ENCODE measurements at places on chromosomes 1 and 21. TPM values are rescaled to one million over a fixed set of nuclear protein-coding genes. Genes with fewer than 3 reads are reported as not detected.

DNA sequence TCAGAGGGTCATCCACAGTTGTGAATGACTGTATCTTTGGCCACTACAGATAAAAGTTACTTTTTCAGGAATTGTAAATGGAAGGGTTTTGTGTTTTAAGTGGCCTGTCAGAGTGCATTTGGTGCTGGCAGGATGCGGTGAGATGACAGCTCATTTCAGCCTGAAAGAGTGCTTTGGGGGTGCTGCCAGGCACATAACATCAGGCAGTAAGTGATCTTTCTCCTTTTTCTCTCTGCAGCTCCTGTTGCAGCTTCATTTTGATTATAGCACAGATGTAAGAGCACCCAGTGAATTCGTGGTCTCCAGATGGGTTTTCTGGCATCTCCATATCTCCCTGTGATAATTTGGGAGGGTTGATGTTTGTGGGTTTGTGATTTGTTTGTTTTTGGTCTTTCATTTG lies 14.8 kb upstream of the FAM163A start:
- no peak for DNase-seq

DNA sequence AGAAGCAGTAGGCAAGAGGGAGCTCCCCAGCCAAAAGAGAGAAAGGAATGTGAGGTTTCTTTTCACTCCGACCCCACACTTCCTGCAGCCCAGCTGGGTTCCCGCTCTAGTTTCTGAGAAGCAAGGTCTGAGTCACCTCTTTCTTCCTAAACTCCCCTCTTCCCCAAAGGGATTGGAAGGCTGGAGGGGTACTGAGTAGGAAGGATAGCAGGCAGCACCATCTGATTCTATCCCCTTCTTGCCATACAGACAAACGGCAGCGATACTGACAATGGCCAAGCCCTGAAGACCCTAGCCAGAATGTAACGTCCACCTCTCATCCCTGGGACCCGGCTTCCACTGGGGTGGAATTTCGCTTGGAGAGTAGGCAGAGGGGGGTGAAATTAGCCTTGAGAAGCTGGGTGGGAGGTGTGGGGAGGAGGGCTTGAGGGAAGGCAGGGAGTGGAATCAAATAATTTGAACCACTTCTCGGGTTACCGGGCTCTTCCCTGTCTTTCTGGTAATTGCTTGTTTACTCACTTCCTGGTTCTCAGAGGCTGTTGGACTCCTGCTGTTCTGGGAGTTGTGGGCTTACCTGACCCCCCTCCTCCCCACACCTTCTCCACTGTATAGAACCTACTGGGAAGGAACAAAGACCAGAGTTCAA lies 13.2 kb downstream of the IER5 start:
- DNase-seq: peak; percentile 49

- no peak for DNase-seq
Observed at GRCh38 chr1:229091721-229092136, 179.2 kb upstream of the RAB4A start.

DNA sequence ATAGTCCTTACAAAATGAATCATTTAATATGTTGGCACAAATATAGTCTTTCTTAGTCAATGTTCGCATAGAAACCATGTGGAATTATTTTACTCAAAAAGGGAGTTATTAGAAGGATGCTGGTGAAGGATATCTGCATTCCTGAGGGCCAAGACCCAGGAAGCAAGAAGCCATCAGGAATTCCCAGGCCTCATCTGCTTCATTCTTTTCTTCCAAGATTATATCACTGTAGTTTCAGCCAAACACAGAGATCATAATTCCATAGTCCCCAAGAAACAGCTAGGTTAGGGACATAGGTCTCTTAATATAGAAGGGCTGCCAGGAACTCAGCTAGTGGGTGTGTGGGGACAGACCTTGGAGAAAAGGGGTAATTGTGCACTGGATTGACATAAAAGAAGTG lies 28.6 kb upstream of the DISC1 start:
- no peak for DNase-seq

DNA sequence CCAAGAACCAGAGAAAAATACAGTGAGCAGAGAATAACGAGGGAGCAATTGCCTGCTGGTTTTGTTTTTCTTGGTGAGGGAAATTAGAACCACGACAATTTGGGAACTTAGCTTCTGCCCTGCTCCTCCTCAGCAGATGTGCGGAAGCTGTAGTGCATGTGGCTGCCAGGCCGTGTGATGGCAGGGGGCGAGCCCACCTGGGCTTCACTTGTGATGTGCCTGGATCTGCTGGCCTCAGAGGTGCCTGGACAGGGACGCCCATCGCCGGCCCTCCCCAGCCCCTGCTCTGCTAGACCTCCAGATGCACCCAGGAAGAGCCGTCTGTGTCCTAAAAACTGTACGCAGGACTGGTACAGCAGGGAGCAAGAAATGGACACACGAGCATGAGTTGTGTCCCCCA lies 28.5 kb upstream of the C1orf174 start:
- DNase-seq: no peak

GRCh38 chr1:167175901-167176300 lies 44.8 kb upstream of the POU2F1 start:
- no peak for DNase-seq

GRCh38 chr1:244096066-244096610 lies 45.1 kb downstream of the ZBTB18 start:
- DNase-seq: no peak

DNA sequence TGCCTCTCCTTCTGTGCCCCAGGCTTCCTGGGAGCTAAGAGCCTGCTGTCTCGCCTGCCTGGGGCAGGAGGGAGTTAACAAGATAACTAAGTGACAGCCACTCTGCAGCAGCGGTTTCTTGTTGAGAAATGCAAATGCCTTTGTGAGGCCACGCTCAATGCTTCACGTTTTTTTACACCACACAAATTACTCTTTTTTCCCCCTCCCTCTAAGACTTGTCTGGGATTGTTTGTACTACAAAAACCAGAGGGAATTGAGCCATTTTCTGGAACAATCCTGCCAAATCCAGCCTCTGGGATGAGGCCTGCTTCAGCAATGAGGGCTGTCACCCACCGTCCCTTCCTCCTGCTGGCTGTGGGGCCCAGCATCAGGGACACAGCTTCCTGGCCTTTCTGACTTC lies 119.6 kb downstream of the ACTL8 start:
- peak; percentile 42 for DNase-seq

GRCh38 chr1:76281306-76281705 lies 206.8 kb downstream of the ST6GALNAC3 start:
- DNase-seq: no peak

Gene RNU1-4
- total RNA-seq: under 0.01 TPM

Gene AGMAT
- 9.8 TPM for total RNA-seq

Gene NBPF4
- total RNA-seq: not detected

Measured in stomach (tissue), 19 donors.